ENCODE measurements at places on chromosomes 16 and 17.

DNA sequence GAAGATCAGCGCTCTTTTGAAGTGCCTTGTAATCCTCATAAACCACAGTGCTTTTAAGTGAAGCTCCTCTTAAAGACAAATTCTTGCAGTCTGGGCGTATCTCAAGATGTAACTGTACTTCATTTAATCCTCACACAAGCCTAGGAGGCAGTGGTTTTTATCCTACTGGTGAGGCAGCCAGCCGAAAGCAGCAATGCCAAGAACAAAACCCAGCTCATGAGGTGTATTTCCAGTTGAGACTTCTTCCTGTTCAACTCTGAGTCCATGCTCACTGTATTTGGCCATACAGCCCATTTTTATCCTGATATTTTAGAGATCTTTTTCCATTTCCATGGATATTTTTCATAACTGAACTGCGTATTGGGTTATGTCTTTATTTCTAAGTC lies 13.7 kb downstream of the CTRB2 start:
- DNase-seq = no peak

GRCh38 chr17:72422204-72422504 lies 301.3 kb downstream of the SOX9 start:
- DNase-seq = no peak

- no peak for DNase-seq
These were observed 14.9 kb downstream of the MYO18A start for GRCh38 chr17:29165261-29165660.

GRCh38 chr17:48262982-48263730 lies 155.6 kb downstream of the SNX11 start:
- DNase-seq = no peak

- no peak for DNase-seq
These were observed 11.0 kb upstream of the KRT17 start for GRCh38 chr17:41635121-41636097.

GRCh38 chr16:84893849-84894599 lies 74.2 kb downstream of the CRISPLD2 start:
- no peak for DNase-seq

- DNase-seq = no peak
These were observed 12.8 kb downstream of the METRNL start for GRCh38 chr17:83092186-83092585.

DNA sequence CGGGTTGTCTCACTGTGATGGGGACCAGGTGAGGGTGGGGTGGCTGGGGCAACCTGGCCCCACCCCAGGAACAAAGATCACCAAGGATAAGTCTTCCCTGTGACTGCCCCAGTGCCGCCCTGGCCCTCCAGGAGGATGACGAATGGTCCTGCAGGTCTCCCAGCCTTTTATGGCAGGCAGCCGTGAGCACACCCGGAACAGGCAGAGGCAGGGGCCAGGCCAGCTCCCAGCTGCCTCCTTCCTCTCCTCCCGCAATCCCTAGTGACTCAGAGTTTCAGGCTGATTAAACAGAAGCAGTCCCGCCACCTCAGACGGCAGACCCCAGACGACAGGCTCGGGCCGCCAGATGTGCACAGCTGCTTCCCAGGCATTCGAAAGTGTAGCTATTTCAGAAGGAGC lies 13.3 kb downstream of the JUP start:
- no peak for DNase-seq

- peak; percentile 29 for DNase-seq
These were observed 70.8 kb downstream of the EMP2 start for GRCh38 chr16:10509534-10510025.
